ENCODE measurements at places on chromosomes 7 and 10.

DNA sequence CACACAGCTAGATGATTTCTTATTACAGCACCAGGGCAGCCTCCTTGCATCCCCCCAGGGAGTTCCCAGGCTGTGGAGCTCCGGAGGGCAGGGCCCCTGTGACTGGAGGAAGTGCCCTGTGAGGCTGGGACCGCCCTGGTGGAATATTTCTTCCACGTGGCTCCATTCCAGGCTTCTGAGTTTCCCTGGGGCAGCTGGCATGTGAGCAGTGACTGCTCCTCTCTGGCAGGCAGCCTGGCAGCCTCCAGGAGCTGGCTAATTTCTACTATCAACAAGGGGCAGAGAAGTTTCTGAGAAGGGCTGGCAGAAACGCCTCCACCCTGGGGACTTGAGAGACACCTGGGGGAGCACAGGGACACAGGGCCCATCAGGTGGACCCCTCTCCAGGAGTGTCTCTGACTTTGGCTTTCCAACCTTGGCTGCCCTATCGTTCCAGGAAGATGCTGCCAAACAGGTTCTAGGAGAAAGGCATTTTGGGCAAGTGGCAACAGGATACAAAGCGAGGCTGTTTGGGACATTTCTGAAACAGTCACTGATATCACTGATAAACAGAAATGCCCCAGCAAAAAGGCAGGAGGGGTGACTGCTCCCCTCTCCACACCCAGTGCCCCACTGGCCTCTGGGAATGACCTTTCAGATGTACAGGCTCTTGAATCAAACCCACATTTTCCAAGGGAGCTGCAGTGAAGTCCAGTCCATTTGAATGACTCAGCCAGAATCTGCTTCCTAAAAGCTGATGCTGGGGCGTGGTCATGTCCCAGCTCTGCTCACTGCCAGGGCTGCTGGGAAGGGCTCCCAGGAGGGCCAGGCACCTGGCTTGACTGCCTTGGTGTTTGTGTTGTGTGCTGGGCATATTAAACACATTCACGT lies 16.1 kb downstream of the MYOF start:
- DNase-seq = no peak

- no peak for DNase-seq
These were observed 469 bp downstream of the MSS51 start for GRCh38 chr10:73432646-73433537.

DNA sequence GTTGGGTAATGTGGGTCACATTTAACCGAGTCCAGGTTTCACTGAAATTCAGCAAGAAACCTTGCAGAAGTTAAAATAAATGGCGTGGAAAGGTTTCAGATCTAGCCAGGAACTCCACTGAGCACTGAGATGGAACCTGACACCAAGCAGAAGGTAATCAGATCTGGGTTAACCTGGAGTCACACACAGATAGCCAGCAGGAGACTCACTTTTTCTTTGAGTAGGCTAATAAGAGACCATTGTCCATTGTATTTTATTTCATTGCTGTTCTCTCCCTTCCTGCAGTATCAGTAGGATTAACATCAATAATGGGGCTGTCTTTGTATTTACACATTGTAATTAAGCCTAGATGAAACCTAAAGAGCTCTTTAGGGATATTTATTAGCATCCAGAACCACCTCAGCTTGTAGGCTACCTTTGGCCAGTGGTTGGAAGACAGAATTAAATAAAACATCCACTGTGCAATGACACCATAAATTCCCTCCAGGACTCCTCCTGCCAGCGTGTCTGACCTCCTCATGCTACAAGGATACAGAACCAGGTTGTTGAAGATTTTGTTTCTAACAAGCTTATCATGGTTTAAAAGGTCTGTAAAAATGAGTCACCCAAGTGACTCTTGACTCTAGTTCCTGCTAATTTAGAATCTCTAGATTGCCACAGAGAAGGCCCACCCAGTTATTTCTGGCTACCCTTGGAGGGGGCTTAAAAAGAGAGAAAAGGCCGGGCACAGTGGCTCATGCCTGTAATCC lies 151.1 kb downstream of the SORCS1 start:
- no peak for DNase-seq

- no peak for DNase-seq
These were observed 76.7 kb downstream of the CALD1 start for GRCh38 chr7:134856091-134856490.

DNA sequence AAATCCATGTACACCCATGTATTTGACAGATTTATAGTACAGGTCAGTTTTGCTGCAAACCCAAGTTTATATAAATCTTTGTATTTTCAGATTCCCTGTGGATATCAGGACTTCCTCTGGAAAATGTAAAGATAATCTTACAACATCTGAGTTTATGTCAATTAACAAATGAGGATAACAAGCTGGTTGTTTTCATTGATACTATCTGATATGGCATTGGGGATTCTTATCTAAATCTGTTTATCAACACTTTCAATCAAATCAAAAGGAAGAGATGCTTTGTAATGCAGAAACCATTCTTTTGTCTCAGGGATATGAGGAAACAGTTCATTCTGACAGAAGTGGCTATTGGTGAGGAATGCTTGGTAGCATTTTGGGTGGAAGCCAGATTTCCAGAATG lies 64.9 kb upstream of the FAM204A start:
- no peak for DNase-seq

DNA sequence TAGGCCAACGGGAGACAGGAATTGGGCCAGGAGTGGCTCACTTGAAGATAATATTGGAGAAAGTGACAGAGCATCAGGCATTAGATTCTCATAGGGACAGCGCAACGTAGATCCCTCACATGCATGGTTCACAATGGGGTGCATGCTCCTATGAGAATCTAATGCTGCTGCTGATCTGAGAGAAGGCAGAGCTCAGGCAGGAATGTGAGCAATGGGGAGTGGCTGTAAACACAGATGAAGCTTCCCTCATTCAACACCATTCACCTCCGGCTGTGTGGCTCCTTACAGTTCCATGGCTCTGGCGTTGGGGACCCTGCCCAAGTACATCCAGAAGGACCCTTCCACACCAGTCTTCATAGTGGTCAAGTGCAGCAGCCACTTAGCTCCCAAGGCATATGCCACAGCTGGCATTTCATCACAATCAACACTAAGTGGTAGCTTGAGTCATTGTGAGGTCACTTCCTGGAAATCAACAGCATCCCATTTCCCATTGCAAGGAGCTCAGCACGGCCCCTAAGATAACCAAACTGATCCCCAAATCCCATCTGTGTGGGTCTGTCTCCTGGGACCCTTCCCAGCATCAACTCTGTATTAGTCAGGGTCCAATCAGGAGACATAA lies 174.5 kb downstream of the TPST1 start:
- DNase-seq = no peak

DNA sequence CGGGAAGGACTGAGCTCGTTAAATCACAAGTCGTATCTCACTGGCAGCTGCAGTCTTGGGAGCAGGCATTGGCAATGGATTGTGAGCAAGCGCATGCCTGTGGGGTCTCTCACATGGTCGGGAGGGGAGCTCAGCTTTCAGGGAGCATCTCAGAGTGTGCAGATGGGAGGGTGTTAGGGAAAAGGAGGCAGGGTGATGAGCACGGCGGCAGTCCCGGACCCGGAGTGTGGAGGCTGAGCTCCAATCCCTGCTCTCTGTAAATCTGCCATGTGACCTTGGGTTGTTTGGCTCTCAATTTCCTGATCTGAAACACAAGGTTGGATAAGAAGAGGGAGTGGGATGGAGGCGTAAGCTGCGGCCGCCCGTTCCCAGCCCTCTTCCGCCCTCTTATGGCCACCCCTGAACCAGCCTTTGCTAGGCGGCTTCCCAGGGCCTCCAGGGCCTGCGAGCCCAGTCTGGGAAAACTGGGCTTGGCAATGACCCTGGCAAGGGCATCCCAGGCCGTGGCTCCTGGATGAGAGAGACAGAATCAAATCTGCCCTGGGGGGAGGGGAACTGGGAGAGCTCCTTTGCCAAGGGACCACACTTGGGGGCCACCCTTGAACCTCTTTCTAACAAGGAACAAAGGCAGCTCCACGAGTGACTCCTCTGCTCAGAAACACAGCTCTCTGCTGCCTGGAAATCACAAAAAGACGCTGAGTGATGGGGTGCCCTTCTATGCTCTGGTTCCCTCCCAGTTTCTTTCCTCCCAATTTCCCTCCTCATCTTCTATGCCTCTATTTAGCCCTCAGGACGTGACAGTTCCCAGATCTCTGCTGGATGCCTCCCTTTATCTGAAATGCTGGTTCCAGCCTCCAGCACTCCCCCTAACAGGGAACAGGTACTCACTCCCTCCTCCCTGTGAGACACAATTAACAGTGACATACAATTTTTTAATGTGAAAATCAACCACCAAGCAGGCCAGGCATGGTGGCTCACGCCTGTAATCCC lies 41.7 kb upstream of the LOXL4 start:
- DNase-seq = no peak

GRCh38 chr7:1563981-1564602 lies 5.7 kb downstream of the PSMG3 start:
- DNase-seq = no peak

DNA sequence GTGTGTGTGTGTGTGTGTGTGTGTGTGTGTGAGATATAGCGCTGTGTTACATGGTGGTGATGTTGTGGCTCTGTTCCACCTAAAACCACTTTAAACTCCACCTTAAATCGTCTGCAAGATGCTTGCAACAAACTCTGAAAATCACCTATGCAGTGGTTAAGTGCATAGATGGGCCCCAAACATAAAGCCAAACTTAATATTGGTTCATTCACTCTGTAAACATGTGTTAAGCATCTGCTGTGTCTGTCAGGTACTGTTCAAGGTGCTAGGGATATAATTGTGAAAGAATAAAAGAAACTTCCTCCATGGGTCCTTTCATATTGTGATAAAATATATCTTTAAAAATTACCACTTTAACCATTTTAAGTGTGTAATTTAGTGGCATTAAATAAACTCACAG lies 645.4 kb upstream of the SORCS1 start:
- DNase-seq = no peak

GRCh38 chr10:3790272-3790671 lies 5.3 kb upstream of the KLF6 start:
- no peak for DNase-seq

- no peak for DNase-seq
These were observed 115.1 kb upstream of the AGK start for GRCh38 chr7:141436139-141436538.

DNA sequence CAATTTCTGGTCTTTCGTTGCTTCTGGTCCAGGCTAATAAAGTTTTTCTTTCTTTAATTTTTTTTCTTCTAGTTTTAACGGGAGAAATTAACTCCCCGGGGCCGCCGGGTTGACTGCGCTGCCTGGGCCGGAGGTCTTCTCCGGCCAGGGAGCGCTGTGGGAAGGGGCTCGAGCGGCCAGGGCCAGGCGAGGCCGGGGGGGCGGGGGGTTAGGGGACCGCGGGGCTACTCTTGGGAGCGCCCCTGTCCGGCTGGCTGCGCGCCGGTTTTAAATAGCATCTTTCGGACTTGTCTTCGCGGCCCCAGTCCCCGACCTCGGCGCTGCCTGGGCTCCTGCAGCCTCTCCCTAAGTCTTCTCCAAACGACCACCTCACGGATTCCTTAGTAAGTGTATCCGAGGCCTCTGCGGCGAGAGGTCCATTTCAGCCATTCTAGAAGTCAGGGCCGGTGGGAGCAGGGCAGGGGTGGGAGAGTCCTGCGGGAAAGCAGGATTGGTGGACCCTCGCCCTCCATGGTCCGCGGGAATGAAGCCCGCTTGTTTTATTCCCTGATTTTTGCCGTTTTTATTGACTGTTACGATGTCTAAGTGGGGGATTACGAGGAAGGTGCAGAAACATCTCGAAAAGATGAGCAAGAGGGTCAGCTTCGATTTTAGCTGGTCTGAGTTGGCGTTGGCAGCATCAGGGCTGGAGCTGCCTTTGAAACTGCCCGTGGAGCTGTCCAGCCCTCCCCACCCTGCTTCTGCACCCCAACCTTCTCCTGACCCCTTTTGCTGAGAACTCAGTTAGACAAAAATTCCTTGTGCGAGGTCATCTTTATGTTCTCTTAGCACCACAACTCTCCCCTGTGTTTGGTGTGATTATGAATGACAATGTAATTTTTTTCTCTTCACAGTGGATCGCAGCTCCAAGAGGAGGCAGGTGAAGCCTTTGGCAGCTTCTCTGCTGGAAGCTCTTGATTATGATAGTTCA lies 555 bp downstream of the PHF14 start:
- DNase-seq = no peak

DNA sequence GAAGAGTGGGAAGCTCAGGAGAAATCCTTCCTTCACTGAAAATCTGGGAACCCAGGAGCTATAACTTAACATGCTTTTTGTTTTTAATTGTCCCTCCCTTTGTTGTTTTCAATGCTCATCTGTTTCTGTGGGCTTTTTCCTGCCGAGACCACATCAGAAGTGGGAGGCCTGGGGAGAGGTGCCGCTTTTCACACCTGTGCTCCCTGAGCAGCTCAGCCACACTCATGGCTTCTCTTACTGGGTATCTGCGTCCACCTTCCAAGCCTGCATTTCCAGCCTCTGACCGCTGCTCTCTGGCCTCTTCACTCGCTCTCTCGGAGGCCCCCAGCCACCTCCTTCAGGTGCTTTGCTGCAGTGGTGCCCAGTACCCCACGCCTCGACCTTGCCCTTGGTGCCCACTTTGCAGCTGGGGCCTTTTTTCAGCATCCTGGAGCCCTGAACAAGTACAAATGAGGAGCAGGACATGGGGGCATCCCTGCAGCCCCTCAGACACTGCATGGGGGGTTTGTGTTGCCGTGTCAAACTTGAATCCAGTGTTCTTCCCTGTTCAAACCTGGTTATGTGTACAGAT lies 9.9 kb downstream of the C7orf57 start:
- DNase-seq = no peak

DNA sequence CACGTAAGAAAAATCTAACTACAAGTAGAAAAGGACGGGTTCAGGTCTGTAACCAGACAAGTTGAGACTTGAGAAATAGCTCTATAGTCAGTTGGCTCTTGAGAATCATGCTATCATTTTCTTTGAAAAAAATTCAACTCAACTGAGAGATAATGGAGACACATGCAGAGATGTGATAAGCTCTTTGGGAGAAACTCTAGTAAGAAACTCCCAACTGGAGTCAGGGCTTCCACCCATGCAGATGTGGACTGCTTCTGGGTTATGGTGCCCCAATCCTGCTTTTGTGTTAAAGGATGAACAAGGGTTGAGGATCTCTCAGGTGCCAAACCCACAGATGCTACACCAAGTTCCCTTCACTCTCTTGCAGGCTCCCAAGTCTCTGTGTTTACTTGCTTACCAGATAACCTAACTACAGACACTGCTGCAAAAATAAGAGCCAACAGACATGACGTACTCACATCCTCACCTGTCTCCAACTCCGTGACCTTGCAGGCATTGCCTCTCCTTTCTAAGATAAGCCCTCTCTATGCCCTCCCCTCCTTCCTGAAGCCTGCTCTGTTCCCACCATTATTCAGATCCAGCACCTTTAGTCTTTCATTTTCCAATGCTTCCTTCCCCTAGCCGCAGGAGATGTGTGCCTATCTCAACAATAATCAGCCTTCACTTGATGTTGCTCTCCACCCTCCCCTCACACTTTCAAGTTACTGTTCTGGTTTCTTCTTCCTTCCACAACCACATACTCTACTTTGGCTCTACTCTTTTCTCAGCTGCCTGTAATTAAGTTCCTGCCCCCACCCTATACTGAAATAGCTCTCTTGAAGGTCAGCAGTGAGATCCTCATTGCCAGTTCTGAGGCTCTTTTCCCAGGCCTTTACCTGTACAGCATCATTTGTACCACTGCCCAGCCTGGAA lies 130.0 kb downstream of the ICA1 start:
- no peak for DNase-seq

- DNase-seq = no peak
These were observed 4.7 kb upstream of the JAKMIP3 start for GRCh38 chr10:132061030-132061429.
